ENCODE measurements at places on chromosomes 5 and 9.

GRCh38 chr9:1960342-1961042, 54.7 kb upstream of the SMARCA2 start:
- no peak for DNase-seq

GRCh38 chr5:67306965-67307607, 110.5 kb upstream of the CD180 start:
- DNase-seq: no peak

DNA sequence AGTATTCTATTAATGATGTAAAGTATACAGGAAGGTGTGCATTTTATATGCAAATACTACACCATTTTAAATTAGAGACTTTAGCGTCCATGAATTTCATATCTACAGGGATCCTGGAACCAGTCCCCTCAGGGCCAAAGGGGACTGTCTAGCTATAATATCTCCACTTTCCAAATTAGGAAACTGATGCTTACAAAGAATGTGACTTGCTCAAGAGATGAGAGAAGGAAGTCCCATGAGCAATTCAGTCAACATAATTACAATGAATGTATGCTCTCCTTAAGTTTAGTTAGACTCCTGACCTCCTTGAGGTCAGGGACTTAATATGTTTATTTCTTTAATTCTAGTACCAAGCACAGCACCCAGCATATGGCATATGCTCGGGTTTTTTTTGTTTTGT, 23.7 kb downstream of the NIPBL start:
- no peak for DNase-seq

DNA sequence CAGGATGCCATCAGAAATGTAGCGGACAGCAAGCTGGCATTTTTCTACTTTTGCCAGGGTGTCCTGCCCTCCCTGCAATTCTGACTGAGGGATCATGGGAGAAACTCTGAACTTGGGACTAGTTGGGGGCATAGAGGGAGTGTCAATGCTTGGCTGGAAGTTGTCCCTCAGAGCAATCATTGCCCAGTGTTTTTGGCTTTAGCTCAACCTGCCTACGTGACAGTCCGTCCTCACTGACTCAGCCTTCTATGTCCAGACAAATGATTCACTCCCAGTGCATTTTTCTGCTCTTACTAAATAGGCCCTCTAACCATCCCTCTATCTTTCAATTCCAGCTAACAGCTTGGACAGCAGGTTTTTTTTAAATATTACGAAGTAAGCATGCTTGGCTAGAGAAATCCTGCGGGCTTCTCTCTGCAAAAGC, 627.4 kb downstream of the TLR4 start:
- DNase-seq: no peak

DNA sequence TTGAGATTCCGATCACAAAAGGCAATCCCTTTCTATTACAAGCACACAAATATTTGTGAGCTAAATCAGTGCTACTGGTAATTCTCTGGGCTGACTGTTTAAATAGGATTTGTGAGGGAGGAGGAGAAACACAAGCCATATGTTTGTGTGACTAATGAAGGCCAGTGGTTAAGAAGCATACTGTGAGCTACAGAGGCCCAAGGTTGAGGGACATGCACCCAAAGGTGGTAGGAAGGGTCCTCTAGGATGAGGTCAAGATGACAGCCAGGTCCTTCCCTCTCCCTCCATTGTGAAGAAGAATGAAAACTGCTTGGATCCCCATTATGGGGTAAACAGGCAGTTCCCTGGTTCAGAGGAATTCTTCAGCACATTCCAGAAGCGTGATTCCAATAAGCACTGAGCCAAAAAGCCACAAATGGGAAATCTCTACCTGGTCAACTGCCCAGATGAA, 83.9 kb downstream of the SPOCK1 start:
- no peak for DNase-seq

DNA sequence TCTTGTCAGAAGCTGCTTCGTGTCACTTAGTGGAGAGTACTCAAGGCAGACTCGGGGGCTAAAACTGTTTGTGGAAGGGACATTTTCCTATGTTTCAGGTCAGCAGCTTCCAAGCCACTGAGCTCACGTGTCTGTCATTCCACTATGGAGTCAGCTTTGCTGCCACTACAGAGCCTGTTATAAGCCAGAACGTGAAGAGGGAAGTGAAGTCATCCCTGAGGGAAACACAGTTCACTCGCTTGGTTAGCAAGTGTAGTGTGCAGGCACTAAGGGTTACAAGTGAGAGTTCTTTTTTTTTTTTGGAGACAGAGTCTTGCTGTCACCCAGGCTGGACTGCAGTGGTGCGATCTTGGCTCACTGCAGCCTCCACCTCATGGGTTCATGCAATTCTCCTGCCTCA, 24.5 kb upstream of the LTC4S start:
- peak; percentile 9 for DNase-seq

GRCh38 chr9:112331674-112331952, 1.8 kb downstream of the PTBP3 start:
- DNase-seq: no peak

- no peak for DNase-seq
Observed at GRCh38 chr5:141995656-141996055, 17.2 kb downstream of the GNPDA1 start.

GRCh38 chr5:93721071-93721470, 20.3 kb downstream of the POU5F2 start:
- no peak for DNase-seq

GRCh38 chr5:82396871-82397514, 118.8 kb upstream of the RPS23 start:
- DNase-seq: no peak

GRCh38 chr5:136730426-136730825, 365.1 kb upstream of the TRPC7 start:
- DNase-seq: no peak

DNA sequence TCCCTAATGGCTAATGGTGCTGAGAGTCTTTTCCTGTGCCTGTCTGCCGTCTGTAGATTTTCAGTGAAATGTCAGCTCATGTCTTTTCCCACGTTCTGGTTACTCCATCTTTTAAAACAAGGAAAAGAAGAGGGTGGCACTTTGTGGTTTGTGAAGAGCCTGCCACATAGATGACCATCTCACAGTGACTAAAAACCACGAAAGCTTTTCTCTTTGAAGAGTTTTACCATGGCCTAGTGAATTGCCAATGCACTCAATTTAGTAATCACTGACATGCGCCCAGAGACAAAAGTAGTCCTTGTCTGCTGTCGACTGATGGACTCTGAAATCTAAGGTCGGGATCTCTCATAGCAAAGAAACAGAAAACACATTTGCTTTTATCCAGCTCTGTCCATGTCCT, 50.4 kb downstream of the SPATA31C2 start:
- DNase-seq: no peak

DNA sequence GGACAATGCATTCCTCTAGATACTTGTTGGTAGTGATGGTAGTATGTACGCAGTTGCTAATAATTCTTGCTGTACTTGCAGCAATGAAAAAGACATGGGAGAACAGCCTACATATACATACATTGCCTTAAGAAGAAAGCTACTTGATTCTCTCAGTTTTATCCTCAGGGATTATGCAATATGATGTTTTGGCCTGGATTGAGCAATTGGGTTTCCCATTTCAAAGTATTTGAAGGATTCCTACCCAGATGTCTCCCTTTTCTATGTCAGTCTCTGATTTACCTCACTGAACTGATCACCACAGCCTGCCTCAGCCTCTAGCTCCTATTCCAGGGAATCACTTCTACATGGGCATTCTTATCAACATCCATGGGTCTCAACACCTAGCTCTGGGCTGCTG, 210.1 kb upstream of the CDH10 start:
- DNase-seq: no peak

GRCh38 chr5:177455036-177455660, 8.5 kb downstream of the PRR7 start:
- DNase-seq: peak; percentile 98

DNA sequence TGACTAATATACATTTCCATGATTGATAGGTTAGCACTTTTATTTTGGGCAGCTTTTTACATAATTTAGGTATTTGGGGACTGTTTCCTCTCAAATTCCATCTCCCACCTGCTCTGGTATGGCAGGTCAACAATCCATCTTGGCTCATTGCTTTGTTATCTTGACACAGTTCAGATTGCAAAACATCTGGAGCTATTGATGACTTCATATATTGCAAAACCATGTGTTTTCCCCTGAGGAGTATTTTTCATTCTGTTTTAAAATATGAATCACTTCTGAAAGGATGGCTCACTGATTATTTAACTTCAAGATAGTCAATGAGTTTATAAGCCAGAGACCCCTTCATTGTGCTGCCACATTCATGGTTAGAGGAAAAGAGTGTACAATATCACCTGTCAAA, 1206.0 kb upstream of the C9orf72 start:
- DNase-seq: no peak

DNA sequence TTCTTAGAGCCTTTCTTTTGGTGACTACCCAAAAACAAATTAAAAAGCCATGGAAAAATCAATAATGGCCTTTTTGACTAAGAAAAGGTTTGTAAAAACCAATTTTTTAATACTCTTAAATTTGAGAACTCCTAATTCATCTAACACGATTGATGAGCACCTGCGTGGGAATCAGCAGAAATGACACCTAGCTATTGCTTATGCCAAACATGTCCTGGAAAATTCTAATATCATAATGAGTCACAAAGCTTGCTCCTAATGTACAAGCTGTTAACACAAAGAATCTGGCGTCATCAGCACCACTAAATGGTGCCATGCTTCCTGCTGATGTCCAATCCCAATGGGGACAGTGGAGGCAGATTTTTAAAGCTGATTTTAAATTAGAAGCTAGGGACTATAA, 146.2 kb upstream of the LRRTM2 start:
- no peak for DNase-seq

GRCh38 chr5:115413651-115414050, 117.2 kb upstream of the CCDC112 start:
- no peak for DNase-seq

DNA sequence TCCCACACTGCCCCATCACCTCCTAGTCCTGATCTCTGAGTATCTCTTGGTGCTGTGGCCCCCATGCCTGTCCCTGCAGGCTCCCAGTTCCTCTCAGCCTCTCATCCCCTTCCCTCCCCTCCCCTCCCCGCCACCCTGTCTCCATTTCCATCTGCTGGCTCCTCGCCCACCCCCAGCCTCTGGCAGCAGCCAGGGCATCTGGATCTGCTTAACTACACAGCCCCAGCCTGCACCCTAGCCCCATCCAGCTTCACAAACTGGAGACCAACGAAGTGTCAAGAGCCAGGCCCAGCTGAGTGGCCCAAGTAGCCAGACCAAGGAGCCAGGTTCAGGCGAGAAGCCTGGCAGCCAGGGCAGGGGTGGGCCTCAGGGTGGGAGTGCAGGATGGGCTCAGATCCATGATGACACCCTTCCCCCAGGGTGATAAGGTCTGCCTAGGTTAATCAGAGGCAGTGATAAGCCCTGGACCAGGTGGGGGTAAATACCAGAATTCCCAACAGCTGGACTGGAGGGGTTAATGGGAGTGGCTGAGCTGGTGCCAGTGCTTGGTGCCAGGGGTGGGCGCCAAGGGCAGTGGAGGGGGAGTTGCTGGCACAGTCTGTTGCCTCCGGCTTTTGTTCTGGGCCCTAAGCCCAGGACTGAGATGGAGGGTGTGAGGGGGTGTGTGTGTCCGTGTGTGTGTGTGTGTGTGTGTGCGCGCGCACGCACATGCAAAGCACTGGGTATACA, 2.5 kb downstream of the IL11RA start:
- peak; percentile 55 for DNase-seq

GRCh38 chr9:109317311-109317978, 3.4 kb downstream of the EPB41L4B start:
- DNase-seq: no peak

DNA sequence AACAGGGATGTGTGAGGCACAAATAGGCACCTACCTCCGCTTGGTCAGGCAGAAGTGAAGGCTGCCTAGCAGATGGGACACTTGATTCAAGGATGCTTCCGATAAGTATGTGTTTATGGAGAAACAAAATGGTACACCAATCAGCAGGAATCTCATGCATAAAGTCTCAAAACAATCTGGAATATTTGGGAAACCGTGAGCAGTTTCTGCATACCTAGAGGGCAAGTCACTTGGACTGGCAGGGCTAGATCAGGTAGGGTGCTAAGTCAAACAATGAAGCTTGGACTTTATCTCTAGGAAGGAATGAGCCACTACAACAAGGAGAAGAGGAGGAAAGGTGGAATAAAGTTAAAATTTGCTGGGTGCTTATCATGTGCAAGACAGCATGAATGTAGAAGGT, 5.5 kb downstream of the EPB41L4A start:
- DNase-seq: no peak
